Germinal center (tissue), 1 donor: ENCODE measurements at places on chromosomes 3 and 15.

DNA sequence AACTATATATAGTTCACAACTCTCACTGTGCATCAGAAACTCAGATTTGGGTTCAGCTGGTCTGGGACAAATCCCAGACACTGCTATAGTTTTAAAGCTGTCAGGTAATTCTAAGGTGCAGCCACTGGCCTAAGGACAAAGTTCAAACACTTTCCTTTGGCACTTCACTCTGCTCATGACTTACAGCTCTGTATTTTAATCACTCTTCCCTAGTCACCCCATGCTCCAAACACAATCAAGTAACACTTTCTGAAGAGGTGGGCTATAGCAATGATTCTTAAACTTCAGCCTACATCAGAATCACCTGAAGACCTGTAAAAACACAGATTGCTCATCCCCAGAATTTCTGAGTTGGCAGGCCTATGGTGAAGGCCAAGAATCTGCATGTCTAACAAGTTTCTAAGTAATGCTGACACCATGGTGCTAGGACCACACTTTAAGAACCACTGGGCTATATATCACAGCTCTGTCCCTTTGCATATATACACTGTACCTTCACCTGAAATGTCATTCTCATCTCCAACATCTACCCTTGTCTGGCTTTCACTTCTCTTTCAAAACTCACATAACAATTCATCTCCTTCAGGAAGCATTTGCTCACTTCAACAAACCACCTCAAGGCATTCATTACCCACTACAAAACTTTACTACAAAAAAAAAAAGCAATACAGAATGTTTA, 21.4 kb downstream of the STAG1 start:
- no peak for DNase-seq

GRCh38 chr3:43817064-43817463, 126.3 kb downstream of the ABHD5 start:
- no peak for DNase-seq

DNA sequence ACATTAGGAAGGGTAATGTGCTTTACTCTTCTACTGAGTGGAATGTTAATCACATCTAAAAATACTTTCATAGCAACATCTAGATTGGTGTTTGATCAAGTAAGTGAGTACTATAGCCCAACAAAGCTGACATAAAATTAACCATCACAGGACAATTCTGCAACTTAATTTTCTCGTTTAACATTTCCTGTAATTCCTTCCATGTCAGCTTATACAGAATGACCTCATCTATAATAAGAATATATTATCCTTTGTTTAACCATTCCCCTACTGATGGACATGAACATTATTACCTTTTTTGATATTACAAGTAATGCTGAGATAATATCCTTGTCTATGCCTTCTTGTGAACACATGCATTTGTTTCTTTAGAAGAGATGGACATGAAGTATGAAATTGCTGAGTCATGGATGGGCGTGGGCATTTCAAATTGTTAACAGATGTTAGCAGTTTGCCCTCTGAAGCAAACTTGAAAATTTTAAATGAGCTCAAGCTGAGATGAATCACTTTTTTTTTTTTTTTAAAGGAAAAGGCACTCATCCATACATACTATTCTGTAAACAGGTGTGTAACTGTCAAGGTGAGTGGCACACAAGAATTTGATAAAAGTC, 85.1 kb downstream of the OXNAD1 start:
- no peak for DNase-seq

DNA sequence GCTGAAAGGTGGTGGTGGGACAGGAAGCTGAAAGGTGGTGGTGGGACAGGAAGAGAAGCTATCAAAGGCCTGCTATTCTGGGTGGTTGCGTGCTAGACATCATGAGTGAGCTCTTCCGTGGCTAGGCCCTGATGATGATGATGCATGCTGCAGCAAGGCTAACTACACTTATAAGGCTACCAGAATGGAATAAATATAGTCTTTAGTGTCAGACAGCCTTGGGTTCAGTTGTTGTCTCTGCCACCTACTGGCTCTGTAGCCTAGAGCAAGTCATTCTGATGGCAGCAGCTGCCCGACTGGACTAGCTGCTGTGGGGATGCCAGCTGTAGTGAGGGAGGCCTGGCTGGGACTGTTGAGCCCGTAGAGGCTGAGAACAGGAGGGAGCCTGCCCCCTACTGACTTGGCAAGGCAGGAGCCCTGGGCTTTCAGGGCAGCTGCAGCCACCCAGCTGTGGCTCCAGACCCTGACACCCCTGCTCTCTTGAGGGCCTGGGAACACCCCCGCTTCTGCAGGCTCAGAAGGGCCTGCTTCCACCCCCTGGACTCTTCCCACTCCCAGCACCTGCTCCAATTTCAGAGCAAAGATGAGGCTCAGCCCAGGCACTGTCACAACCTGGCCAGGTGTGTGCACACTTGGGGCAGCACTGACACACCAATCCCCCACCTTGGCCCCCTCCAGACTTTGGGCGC, 21.4 kb upstream of the ZBED2 start:
- DNase-seq = peak; percentile 48
